Tibial nerve (tissue), 4 donors: ENCODE measurements at places on chromosomes 6 and 20. TPM values are rescaled to one million over a fixed set of nuclear protein-coding genes. Genes with fewer than 3 reads are reported as not detected.

DNA sequence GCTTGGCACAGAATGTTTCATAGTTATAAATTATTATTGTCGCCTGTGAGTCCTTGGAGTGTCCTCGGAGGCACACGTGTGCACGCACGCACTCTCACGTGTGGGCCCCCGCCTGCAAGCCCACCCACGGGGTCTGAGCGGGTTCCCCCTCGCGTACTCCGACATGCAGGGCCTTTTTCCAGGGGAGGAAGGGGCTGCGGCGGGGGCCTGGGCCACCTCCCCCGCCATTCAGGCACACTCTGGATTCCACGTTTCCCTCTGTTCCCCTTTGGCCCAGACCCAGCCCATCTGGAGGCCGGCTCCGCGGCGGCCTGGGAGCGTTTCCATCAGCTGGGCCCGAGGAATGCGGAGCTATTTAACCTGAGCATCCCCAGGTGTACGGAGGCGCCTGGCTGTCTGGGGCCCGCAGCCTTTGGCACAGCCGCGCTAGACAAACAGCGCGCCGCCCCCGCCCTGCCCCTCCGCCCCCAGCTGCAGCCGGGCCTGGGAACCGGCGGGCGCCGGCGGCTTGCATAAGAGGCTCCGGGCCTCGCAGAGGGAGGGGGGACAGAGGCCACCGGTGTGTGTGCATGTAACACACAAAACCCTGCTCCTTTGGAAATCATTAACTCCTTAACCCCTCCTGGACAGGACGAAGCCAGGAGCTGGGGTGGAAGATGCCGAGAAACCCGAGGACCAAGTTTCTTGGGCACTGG, 3.3 kb downstream of the ID1 start:
- H3K4me1 ChIP-seq: no peaks in the 10 kb centered on the region
- H3K27ac ChIP-seq: peak overlapping the region; percentile 93
- no peaks in the 10 kb centered on the region for H3K36me3 ChIP-seq
- peak overlapping the region; percentile 64 for H3K4me3 ChIP-seq

DNA sequence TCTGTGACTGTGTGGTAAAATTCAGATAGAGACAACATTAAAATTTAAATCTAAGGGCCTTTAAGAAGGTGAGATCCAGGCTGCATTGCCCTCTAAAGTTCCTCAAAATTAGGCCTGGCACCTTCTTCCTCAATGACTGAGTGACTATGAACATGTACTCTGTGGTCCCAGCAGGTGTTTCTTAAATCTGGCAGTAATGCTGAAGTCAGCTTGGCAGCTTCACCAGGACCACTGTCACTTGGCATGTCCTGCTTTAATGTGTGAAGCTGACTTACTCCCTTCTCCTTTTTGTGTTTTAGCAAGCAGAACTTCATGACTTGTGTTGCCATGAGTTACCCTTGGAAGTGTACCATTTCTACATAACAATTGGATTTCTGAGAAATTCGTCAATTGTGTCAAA, 141.7 kb downstream of the NKAIN2 start:
- no peaks in the 10 kb centered on the region for H3K27me3 ChIP-seq
- no peak for DNase-seq
- no peak overlapping the region for H3K27ac ChIP-seq
- no peaks in the 10 kb centered on the region for H3K4me1 ChIP-seq

DNA sequence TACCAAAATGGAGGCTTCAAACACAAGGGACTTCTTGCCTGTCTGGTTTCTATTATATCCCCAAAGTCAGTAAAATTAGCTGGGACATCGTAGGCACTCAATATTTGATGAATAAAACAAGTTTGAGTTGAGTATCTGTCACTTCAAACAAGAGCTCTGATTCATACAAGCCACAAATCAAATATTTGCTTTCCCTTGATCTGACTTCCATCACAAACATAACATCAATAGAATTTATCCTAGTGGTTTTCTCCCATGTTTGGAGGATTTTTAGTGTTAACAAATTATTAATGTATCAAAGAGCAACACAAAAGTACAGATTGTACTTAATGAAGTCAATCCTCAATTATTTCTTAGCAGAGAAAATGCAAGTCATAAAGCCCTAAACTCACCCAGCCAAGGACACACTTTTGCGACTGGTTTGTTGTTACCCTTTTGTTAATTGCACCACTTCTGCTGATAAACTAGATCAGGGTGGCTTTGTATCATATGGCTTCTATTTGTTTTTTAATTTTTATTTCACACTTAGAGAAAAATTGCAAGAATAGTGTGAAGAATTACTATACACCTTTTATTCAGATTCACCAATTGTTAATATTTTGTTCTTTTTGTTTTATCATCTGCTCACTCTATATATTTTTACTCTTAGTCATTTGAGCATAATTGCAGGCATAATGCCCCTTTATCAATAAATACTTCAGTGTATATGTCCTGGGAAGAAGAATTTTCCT, 117.4 kb upstream of the PRDM1 start:
- H3K4me1 ChIP-seq: no peaks in the 10 kb centered on the region
- DNase-seq: no peak
- H3K36me3 ChIP-seq: no peaks in the 10 kb centered on the region
- no peaks in the 10 kb centered on the region for H3K27me3 ChIP-seq

DNA sequence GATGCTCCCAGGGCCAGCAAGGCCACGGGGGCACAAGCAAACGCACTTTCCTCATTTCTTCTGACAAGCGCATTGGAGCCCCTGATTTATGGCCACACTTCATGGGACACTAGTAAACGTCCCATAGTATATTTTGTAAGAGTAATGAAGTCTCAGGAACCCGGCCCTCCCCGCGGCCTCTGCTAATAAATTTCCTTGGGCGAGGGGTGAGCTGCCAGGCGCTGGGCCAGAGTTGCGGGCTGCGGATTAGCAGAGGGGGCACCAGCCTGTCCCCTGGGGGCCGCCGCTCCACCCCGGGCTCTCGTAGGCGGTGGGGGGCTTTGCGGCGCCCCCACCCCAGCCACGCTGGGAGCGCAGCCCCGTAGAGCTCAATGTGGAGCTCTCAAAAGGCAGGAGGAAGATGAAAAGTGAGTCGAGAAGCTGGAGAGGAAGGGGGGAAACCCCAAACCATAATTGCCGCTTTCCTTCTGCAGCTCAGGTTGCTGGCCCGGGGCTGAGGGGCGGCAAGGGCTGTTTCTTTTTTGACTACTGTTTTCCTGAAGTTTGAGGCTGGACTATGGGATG, 173.6 kb downstream of the CDC5L start:
- H3K4me3 ChIP-seq: no peak overlapping the region
- DNase-seq: no peak
- H3K36me3 ChIP-seq: no peaks in the 10 kb centered on the region
- no peak overlapping the region for H3K27ac ChIP-seq
- H3K4me1 ChIP-seq: peaks cover 41% of the 10 kb centered on the region
- H3K27me3 ChIP-seq: no peaks in the 10 kb centered on the region

- H3K4me1 ChIP-seq: no peaks in the 10 kb centered on the region
- no peak for DNase-seq
- no peak overlapping the region for H3K27ac ChIP-seq
- no peaks in the 10 kb centered on the region for H3K36me3 ChIP-seq
- no peaks in the 10 kb centered on the region for H3K27me3 ChIP-seq
These were observed 169.5 kb downstream of the SLC24A3 start for GRCh38 chr20:19381947-19382346.

DNA sequence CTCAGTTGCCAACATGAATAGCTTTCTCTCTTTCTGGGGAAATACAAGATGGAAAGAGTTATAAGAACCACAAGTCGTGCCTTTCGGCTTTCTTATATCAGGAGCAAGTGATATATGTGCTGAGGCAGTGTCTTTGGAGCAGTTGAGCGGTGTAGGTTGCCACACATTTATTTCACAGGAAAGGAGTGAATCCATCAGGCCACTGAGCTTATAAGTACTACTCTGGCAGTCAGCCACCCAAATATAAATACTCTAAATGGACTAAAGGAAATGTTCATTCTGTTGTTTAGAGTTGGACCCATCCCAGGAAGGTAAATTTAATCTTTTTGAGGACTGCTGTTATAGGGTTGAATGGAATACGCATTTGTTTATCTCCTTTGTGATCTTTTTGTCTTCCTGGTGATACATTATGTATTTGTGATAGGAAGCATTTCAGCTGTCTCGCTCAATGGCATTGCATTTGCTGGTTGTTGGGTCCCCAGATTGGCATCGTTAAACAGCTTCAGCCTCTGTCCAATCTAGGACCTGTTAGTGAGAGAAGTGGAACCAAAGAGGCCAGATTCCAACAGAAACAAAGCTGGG, 139.7 kb downstream of the SOBP start:
- no peak for DNase-seq
- no peak overlapping the region for H3K4me3 ChIP-seq
- H3K4me1 ChIP-seq: no peaks in the 10 kb centered on the region
- H3K27ac ChIP-seq: no peak overlapping the region

GRCh38 chr6:107866606-107867301, 42.6 kb upstream of the SCML4 start:
- H3K4me3 ChIP-seq: no peak overlapping the region
- DNase-seq: no peak
- no peak overlapping the region for H3K27ac ChIP-seq
- peaks cover 21% of the 10 kb centered on the region for H3K36me3 ChIP-seq
- no peaks in the 10 kb centered on the region for H3K4me1 ChIP-seq

DNA sequence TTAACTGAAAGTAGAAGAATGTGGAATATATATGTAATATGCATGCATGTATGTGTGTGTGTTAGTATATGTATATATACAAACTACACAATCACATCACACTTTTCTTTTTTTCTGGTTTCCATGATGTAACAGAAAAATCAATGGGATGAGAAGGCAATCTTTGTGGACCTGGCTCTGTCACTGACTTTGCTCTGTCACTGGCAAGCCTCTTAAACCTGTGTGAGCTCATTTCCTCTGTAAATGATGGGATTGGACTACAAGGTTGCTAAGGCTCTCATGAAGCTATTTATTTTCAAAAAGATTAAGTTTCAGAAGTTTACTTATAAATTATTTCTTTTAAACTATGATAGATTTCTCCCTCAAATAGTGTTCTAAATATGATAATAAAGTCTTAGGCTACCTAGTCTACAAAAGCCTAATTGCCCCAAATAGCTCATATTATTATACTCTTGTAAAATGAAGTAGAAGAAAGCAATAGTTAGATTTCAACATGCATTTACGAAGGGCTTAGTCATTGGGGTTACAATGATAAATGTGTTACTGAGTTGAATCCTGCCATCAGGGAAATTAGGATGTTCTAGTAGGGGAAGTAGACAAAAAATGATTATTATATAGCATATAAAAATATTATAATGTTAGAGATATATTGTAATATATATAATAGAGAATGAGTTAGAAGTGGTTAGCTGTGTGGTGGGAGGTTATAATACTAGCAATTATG, 129.3 kb downstream of the AFG1L start:
- H3K27ac ChIP-seq: no peak overlapping the region
- H3K4me1 ChIP-seq: no peaks in the 10 kb centered on the region
- no peak overlapping the region for H3K4me3 ChIP-seq
- DNase-seq: no peak
- no peaks in the 10 kb centered on the region for H3K27me3 ChIP-seq

- no peaks in the 10 kb centered on the region for H3K36me3 ChIP-seq
- H3K4me3 ChIP-seq: peak overlapping the region; percentile 49
- no peaks in the 10 kb centered on the region for H3K4me1 ChIP-seq
- no peak overlapping the region for H3K27ac ChIP-seq
- no peak for DNase-seq
These were observed 115.4 kb upstream of the BTN3A2 start for GRCh38 chr6:26249707-26249956.

DNA sequence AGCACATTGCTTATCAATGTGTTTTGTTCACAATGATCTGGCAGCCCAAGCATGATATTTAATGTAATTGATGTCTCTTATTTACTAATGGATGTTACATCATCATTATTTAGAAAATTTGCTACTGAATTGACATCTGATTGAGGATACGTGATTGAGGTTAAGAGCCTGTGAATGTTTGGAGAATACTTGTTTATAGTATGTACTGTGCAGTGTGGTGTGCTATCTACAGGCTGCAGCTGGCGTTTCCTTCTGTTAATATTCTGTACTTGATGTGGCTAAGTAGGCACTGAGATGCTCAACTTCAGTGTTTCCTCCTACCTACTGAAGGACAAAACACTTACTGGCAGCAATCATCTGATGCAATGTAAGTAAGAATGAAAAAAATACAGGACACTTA, 709.6 kb upstream of the FLRT3 start:
- no peak overlapping the region for H3K27ac ChIP-seq
- no peak for DNase-seq
- H3K36me3 ChIP-seq: no peaks in the 10 kb centered on the region
- no peaks in the 10 kb centered on the region for H3K4me1 ChIP-seq

- no peak for DNase-seq
- H3K4me3 ChIP-seq: no peak overlapping the region
- H3K27me3 ChIP-seq: no peaks in the 10 kb centered on the region
- H3K36me3 ChIP-seq: no peaks in the 10 kb centered on the region
- H3K27ac ChIP-seq: no peak overlapping the region
These were observed 61.0 kb downstream of the LYRM4 start for GRCh38 chr6:5199702-5200101.

DNA sequence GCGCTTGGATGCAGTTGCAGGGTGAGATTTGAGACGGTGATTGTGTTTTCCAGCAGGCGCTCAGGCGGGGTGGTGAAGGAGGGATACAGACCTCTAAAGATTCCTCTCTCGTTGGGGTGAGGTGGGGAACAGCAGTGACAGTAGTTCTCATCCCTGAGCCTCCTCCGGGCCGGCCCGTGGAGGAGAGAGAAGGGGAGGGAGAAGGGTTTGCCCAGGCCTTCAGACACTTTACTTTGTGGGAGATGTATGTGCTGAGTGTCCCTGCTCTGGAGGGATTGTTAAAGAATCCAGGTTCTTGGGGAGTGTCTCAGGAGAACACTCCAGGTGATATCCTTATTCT, 41.0 kb downstream of the PSMB9 start:
- H3K36me3 ChIP-seq: no peaks in the 10 kb centered on the region
- no peaks in the 10 kb centered on the region for H3K27me3 ChIP-seq
- peak overlapping the region; percentile 82 for H3K27ac ChIP-seq
- H3K4me3 ChIP-seq: peak overlapping the region; percentile 68
- H3K4me1 ChIP-seq: peaks cover 17% of the 10 kb centered on the region
- no peak for DNase-seq

The CFAP61 gene
- total RNA-seq: 0.21 TPM

The LAMA2 gene
- 339 TPM for total RNA-seq

The FARS2 gene
- 26.1 TPM for total RNA-seq

The DLK2 gene
- total RNA-seq: 3.5 TPM

The NMBR gene
- not detected for total RNA-seq

The CST7 gene
- total RNA-seq: 0.84 TPM
